Right cardiac atrium (tissue), 5 donors: ENCODE measurements at places on chromosomes 1 and 21. TPM values are rescaled to one million over a fixed set of nuclear protein-coding genes. Genes with fewer than 3 reads are reported as not detected.

DNA sequence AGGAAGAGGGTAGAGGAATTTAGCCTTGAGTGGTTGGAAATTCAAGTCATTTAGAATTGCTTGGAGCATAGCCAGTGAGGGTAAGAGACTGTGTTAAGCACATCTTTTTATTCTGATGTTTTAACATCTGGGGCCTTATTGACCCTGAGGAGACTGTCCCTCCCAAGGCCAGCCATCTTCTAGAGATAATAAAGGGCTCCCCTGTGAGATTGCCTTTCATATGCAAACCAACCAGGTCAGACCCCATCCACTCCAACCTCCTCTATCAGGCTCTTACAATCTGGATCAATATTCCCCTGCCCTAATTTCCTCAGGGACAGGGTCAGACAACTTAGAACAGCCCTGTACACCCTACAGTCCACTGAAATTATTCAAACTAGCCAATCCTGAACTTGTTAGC lies 93.8 kb downstream of the ATP1B1 start:
- DNase-seq, result no peak

Gene CFAP141
- not detected for total RNA-seq

GRCh38 chr1:227939791-227940771 lies 7.7 kb downstream of the WNT9A start:
- no peak for DNase-seq

- DNase-seq, result peak; percentile 58
Measured at GRCh38 chr1:12109901-12110300, 46.8 kb downstream of the TNFRSF8 start.

DNA sequence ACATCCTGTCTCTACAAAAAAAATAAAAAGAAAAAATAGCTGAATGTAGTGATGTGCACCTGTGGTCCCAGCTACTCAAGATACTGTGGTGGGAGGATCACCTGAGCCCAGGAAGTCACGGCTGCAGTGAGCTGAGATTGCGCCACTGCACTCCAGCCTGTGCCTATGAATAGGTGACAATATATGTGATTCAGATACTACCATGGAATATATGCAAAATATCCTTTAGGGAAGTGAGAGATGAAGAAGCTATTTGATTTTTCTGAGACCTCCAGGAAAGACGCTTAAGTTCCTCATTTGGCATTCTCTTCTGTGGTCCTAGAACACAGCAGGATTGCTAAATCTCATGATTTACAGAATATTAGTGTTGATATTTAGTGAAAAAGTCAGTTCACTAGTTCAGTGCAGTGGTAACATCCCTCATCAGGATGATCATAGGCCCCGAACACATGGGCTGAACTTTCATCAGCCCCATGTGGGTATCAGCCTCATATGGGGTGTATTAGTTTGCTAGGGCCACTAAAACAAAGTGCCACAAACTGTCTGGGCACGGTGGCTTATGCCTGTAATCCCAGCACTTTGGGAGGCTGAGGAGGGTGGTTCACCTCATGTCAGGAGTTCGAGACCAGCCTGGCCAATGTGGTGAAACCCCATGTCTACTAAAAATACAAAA lies 6.0 kb upstream of the VASH2 start:
- DNase-seq, result no peak

GRCh38 chr1:35603468-35603867 lies 30.4 kb downstream of the TFAP2E start:
- no peak for DNase-seq

- no peak for DNase-seq
Measured at GRCh38 chr1:223803211-223803610, 42.5 kb downstream of the TP53BP2 start.

Gene ELF3
- not detected for total RNA-seq

Gene IGSF9
- total RNA-seq, result 2.2 TPM

Gene VPS45
- total RNA-seq, result 47.3 TPM

Gene ANGPTL3
- total RNA-seq, result not detected

Gene FCER1G
- total RNA-seq, result 40.3 TPM

DNA sequence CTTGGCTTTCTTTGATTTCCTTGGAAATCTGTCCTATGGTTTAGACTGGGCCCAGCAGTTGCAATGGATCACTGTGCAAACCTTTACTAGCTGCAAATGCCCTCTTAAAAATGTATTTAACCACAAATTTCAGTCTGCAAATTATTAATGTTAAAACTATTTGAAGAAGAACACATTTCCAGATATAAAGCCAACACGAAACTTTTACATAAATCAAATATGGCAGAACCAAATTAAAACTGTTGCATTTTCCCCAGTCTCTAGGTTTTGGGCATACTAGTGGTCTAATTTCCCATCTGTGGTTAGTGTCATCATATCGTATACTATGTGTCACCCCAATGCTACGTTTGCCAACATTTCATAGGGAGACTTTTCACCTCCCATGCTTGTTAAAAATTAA lies 52.3 kb downstream of the HMCN1 start:
- DNase-seq, result no peak

Gene PPM1J
- 5.7 TPM for total RNA-seq

DNA sequence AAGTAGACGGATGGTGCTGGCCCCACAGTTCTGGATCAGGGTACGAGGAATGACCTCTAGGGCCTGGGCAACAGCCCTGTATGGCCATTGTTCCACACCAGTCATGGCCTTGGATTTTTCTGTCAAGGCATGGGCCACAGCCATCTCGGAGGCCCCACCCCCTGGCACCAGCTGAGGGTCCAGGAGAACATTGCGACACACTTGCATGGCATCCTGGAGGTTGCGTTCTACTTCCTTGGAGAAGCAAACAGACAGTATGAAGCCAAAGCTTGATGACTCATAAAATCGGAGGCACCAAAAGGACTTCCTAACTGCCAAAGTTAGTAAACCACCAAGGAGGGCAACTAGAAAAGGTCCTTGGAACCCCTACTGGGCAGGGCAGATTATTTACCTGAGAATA lies 11.9 kb upstream of the VHLL start:
- DNase-seq, result peak; percentile 36

DNA sequence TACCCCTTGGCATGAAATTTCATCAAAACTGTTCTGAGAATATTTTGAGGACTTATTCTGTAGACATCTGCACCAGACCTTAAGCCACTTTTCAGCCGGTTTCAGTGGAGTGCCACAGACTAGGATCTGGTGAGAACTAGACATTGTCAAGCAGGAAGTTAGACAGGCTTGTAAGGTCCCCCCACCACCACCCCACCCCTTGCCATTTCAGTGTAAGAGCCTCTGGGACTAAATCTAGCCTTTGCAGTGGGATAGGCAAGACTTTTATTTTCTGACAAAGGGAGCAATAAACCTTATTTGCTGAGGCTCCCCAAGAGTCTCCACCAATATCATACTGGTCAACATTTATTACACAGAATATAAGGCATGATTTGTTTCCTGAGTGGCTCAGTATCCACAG lies 77.9 kb upstream of the EXO1 start:
- no peak for DNase-seq

Gene TRIM62
- total RNA-seq, result 2.2 TPM

DNA sequence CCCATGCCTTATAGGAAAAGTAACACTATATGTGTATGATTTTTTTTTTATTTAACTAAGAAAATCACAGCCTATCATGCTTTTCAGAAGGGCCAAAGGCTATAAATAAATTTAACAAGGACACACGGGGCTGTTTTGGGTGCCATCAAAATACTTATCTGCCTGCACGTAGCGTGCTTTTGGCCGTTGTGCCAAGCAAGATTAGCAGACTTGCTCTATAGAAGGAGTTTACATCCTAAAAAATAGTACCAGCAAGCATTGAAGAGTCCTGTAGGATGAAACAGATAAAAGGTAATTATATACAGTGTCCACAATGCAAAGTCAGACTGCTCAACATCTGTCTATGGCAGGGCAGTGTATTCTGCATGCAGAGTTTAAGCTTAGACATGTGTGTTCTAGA lies 3.7 kb downstream of the OLIG1 start:
- no peak for DNase-seq

- DNase-seq, result no peak
Measured at GRCh38 chr1:206663362-206663761, 21.3 kb upstream of the MAPKAPK2 start.

DNA sequence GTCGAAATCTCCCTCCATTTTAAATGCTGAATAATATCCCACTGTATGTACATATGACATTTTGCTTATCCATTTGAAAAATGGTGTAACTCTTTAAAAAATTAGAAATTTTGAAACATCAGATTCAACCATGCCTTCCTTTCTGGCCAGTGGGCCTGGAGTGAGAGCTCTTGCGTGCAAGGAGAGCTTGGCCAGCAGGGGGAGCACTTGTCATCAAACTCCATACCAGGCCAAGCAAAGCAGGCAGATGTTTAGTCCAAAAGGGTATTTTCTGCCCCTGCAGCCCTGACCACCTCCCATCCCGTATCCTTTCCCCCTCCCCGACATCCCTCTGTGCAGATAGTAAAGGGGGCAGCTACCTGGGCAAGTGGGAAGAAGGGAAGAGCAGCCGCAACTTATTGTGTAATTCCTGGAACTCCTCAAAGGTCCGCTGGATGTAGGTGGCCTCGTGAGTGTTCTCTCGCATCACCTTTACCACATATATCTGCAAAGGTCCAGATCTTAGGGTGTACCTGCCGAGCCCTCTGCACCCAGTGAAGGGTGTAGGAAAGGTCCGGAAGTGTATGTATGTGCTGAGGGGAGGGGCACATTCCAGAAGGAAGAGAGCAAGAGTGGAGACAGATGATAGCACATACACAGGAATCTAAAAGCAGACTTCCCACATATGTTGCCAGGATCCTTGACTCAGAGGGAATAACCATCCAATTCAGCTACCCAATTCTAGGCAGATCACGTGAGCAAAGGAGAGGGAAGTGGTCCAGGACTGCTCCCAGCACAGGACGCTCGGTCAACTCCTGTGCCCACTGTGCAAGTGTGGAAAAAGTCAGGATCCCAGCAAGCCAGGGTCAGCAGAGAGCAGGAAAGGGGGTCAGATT lies 19.9 kb upstream of the PPP1R15B start:
- DNase-seq, result peak; percentile 89

- no peak for DNase-seq
Measured at GRCh38 chr1:242318140-242318539, 206.4 kb downstream of the PLD5 start.

DNA sequence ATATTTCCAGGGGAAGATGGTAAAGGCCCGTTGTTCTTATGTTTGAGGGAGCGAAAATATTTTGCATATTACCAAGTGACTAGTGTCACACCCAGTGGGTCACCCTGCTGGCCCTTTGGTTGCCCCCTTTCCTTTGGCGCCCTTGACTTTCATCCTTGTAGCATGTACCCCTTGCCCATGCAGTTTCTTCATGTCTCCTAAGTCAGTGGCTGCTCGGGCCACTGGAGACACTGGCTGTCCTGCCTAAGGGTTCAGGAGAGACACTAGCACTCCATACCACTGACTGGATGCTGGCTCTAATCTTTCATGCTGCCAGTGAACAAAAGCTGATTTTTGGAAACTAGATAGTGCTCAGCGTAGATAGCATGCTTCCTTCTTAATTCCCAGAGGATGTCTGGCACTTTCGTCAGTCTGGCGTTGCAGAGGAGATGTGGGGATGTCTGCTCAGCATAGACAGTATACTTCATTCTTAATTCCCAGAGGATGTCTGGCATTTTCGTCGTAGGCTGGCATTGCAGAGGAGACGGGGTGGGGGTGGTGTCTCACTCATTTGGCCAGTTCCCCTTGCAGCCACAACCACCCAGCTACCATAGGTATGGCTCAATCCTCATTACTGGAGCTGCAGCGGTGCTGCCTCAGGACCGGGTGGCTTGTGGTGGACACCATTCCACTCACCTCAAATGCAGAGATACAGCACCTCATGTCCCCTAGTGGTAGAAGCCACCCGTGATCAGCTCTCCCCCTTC lies 770.9 kb upstream of the TPTE start:
- DNase-seq, result no peak

Gene IL22RA1
- 0.51 TPM for total RNA-seq

DNA sequence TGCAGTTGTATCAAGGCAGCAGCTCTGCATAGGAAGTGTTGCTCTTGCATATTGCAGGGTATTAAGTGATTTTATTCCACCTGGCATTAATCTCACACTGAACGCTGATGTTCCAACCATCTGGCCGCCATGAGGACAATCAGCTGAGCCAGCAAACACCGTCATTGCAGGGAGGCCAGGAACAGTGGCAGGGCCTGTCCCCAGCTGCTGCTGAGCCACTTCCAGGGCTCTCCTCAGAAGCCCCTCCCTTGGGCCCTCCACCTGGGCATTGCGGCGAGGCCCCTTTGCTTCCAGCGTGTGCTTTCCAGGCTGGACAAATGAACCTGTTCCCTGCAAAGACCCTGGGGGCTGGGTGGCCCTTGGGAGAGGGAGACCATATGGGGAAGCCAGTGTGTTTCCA lies 171.6 kb upstream of the C1orf174 start:
- no peak for DNase-seq

Gene SPATA17
- 0.62 TPM for total RNA-seq

GRCh38 chr1:41341365-41341683 lies 19.9 kb upstream of the FOXO6 start:
- DNase-seq, result no peak

GRCh38 chr1:41455479-41456332 lies 28.8 kb downstream of the EDN2 start:
- DNase-seq, result no peak

Gene KRTAP10-4
- total RNA-seq, result not detected

Gene PDIK1L
- total RNA-seq, result 5.2 TPM

GRCh38 chr1:27525296-27526272 lies 35.6 kb upstream of the WASF2 start:
- peak; percentile 95 for DNase-seq

GRCh38 chr1:229651546-229651945 lies 25.5 kb downstream of the URB2 start:
- no peak for DNase-seq

DNA sequence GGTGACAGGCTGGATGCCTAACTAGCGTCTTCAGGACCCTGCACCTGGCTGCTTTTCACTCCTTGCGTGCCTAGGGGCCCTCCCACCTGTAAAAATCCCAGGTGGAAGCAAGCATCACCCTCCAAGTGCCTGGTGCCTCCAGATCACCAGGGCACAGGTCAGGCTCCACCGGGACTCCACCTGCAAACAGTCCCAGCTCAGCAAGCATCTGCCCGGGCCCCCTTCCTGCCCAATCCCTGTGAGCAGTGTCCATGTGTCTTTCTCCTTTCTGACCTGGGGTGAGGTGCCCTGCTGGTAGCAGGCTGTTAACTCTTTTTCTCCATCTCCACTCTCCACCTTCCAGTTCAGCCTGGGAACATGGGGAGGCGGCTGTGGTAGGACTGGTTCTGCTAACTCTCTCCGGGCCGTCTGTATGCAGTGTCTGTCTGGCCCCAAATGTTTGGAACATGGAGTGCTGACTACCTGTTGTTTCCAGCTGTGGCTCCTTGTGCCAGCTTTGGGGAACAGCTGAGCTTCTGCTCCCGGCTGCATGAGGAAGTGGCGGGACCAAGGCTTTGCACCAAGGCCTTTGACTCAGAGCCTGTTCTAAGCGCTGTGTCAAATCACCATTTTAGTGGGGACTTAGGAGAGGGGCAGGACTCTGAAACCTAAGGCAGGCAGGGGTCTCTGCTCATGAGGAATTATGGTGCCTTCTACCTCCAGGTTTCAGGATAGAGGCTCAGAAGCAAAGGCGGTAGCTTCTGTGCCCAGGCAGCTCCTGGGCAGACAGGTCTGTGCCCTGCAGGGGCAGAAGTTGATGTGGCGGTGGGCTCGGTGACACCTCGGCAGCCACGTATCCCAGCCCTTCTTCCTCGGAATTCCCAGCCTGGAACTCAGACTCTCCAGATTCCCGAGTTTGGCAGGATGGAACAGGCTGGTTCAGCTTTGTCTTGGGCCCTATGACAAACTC lies 5.5 kb downstream of the GPR137B start:
- DNase-seq, result no peak

Gene IL19
- not detected for total RNA-seq

GRCh38 chr1:29209173-29209572 lies 21.6 kb downstream of the MECR start:
- no peak for DNase-seq

- DNase-seq, result no peak
Measured at GRCh38 chr1:19710825-19711611, 46.3 kb downstream of the HTR6 start.

Gene NGF
- 7.4 TPM for total RNA-seq

Gene TRAPPC10
- 19.1 TPM for total RNA-seq
